ENCODE measurements at places on chromosomes 12 and 14.

DNA sequence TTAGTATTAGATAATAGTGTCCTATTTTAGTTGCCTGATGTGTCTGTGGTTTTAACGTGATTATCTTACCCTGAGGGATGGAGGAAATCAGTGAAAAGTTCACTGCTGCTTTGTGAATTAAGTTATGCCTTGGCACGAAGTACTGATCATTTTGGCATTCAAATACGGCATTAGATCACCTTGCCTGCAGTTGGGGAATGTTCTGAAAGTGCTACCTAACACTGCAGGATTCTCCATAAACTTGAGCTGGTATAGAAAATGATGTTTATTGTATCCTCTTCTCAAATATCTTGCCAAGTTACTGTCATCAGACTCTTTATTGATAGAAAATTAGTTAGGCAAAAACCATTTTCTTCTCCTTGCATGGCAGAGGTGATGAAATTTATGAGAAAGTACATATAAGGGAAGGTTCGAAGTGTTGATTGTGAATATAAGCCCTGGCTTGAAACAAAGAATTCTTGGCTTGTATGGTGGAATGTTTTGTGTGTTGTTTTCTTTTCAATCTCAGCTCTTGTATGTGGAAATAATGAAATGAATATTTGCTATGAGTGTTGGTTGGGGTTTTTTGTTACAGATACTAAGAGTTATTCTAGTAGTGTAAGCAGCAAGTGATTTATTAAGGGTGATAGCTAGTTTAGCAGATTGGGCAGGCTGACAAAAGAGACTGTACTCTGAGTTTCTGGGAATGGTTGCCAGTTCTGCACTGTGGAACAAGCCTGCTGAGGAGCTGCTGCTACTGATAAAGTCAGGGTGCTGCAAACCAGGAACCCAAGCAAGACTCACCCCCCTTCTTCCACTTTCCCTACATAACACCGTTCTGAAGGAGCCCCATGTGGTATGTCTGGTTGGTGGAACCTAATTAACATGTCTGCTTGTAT is 448.3 kb downstream of the PCNX1 start:
- no peak for DNase-seq

- DNase-seq = no peak
Observed at GRCh38 chr12:15014708-15015107, 41.9 kb downstream of the PDE6H start.

DNA sequence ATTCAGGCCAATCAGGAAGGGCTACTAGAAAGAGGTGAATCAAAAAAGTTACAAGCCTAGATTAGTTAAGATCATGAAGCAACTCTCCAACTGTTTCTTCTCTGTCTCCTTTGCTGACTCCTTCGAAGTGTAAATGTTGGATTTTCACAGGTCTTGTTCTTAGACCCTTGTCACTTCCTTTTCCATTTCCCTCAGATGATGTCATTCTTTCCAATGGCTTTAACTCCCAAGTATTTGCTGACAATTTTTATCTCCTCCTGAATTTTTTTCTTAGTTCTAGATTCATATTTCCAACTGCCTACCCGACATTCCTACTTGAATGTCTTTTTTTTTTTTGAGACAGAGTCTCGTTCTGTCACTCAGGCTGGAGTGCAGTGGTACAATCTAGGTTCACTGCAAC is 10.8 kb downstream of the GAS2L3 start:
- DNase-seq = no peak

DNA sequence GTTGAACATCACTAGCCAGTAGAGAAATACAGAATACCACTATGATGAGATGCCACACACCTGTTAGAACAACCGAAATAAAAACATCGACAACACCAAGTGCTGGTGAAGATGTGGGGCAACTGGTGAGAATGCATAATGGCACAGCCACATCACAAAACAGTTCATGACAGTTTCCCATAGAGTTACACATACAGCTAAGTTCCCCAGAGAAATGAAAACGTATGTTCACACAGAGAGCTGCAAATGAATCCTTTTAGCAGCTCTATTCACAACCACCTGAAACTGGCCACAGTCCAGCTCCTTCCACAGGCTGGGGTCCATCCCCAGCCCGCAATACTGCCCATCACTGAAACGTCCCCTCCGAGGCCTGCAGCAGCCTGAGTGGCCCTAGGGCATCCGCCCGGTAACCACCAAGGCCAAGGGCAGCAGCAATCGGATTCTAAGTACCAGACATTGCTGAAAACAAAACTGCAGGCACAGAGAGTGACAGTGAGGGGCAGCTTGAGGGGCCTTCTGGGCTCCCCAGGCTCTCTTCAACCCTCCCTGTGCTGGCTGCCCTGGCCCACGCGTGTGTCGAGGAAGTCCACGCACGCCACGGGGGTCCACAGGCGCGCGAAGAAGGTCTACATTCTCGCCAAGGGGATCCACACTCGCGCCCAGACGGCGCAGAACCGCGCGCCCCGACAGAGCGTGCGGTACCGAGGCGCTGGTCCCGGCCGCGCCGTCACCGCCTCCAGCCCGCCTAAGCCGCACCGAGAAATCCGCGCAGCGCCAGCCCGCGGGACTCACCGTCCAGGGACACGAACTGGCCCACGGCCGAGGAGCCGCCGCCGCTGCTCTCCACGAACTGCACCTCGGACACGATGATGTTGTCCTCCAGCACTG is 903 bp downstream of the BRF1 start:
- DNase-seq = peak; percentile 29

DNA sequence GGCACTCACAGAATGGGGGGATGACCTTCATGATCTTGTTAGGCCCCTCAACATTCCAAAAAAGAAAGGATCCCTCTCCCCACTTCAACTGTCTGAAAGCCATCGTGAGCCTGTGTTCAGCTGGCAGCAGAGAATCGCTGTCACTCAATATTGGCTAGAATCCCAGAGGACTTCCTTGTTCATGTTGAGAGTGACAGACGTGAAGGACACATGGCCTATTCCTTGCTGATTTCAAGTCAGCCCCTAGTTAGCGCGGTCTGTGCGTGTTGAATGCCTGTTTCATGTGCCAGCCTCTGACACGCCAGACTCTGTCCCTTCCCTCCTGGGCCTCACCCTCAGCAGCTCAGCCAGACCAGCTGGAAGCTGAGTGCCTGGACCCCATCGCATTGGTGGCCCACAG is 43.1 kb downstream of the DNAH10 start:
- DNase-seq = no peak

DNA sequence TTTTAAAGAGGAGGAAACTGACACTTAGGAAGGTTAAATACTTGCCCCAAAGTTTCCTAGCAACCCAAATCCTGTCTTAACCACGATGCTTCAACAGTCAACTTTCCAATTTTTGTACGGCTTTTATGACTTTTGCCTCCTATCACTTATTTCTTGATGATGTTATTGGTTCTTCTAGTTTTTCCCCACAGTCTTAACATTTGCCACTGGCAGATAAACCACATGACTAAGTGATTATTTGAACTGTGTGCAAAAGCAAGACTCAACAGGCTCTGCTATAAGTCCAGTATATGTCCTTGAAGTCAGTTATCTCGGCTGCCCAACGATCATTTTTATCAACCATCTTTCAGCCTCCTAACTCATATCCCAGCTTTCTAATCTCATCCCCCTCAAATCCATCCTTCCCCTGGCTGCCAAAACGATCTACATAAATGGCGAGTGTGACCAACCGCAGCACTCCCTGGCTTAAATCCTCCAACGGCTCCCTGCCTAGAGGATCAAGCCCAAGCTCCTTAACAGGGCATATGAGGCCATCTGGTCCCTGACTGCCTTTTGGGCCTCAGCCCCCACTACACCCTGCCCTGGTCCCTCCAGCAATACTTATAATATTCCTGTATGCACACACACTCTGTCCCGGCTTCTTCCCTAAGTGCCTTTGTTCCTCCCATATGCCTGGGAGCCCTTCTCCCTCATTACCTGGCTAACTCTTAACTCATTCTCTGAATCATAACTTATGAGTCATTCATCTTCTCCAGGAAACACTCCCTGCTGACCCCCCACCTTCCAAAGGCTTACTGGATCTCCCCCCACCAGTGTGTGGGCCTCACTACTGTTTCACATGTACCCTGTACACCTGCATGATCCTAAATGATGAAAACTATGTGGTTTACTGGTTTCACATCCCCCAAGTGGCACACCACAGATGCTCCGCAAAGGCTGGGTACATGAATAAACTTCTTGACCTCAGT is 8.8 kb downstream of the VPS37B start:
- peak; percentile 32 for DNase-seq

- no peak for DNase-seq
Observed at GRCh38 chr14:33786091-33786825, 164.6 kb downstream of the EGLN3 start.

GRCh38 chr12:129036135-129036534 is 182.9 kb downstream of the GLT1D1 start:
- DNase-seq = no peak

- DNase-seq = peak; percentile 10
Observed at GRCh38 chr12:47085815-47086252, 6.1 kb upstream of the AMIGO2 start.

DNA sequence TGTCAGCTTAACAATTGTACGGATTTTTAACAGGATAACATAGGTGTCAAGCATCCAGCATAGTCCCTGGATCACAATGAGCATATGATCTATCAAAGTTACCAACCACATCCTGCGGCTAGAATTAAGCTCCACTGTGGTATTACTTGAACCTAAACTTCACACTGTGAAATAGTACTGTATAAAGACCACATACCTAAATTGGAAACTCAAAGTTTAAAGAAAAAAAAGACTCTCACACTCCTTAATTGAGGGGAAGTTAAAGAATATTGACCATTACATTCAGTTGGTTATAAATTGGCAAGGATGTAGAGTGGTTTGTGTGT is 133.0 kb upstream of the PZP start:
- DNase-seq = no peak

DNA sequence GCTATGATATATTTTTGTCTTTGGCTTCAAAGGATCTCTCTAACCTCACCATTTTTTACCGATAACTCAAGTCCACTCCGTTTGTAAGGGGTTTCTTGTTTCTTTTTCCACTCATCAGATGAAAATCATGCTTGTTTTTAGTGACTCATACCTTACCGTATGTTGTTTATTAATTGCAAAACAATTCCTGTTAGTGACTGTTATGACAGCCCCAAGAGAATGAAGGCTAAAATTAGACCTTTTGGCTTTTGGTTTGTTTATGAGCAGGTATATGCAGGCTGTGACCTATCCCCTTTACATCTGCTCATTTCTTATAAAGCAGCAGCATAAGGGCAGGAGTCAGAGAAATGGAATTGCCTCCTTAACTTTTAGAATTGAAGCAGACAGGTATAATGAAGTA is 319.8 kb downstream of the CEP128 start:
- DNase-seq = no peak

DNA sequence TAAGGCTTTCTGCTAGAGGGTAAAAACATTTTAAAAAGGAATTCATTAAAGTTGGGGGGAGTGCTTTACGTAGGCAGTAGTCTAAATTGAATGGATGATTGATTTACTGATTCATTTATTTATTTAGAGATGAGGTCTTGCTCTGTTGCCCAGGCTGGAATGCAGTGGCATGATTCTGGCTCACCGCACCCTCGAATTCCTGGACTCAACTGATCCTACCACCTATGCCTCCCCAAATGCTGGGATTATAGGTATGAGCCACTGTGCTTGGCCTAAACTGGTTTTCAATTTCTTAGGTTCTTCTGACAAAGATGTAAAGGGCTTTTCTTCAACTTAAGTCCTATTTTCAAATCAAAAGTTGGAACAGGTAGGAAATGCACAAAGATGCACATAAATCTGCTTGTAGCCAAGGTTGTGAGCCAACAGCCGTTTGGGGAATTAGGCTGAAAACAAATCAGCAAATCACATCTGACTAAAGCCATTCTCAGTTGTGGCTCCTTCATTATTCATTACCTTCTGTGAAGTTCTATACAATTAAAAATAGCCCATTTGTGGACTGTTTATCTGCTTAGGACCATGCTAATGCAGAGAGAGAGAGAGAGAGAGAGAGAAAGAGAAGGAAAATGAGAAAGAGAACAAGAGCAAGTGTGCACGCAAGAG is 218.0 kb downstream of the PPM1H start:
- DNase-seq = no peak

- peak; percentile 23 for DNase-seq
Observed at GRCh38 chr12:55974308-55974730, 441 bp downstream of the RAB5B start.

DNA sequence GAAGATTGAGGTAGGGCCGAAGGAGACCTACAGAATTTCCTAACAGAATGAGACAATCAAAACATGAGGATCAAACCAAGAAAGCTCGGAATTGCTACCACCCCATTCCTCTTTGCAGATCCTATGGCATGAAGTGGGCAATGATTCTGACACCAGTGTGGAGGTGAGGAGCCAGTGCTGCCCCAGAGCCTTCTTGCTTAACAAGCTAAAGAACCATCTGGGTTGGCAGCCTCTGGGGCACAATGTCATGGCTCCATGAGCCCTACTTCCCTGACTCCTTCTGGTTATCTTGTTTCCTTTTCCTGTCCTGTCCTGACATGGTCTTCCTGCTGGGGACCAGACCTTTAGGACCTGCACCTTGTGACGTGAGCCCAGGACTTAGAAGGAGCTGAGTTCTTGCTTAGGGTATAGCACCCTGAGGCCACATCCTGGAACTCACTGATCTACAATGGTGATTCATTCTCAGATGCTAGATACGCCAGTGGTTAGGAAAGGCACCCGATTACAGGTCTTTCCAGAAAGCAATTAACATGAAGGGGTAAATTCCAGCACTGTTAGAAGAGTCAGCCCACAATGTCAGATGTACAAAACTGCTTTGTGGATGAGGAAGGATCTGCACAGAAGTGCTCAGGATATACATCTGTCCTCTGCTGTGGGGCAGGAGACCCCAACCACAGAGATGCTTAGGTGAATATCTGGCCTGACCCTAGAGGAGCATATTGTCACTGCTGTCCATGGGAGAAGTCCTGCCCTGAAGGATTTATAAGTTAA is 324.2 kb downstream of the ZFP36L1 start:
- peak; percentile 8 for DNase-seq

DNA sequence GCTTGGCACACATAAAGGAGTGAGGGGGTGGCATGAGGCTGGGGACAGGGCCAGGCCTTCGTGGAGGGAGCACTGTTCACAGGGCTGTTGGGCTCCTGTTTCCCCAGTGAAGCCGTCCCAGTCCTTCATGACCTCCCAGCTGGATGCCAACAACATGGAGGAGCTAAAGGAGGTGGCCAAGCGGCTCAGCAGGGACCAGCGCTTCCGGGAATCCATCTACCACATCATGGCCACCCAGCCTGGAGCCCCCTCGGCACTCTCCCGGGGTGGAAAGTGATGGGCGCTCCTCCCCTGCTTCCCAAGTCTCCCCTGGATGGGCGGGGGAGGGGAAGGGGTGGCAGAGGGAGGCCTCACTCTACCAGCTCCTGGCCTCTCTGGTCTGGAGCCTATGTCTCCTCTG is 43.6 kb downstream of the PLEKHD1 start:
- no peak for DNase-seq

DNA sequence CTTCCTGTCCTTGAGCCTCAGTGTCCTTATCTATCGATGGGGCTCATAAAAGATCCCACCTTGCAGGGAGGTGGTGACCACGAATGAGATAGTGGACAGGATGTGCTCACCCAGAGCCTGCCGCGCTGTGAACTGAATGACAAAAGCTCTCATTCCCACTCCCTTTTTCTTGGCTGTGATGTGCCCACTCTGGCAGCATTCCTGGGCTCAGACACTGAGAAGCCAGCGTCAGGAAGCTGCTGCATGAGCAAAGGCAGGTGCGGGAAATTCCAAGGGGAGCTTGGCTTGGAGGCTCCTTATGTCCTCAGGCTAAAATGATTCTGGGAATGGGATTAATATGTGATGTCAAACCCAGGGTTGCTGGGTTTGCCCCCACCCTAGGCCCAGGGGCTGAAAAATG is 61.6 kb downstream of the EFCAB11 start:
- DNase-seq = no peak

- DNase-seq = no peak
Observed at GRCh38 chr12:91990525-91990924, 155.1 kb downstream of the BTG1 start.

All from stimulated activated CD4-positive, alpha-beta T cell treated with anti-CD3 and anti-CD28 coated beads, Interleukin-4, amount 100 ng/mL, for 1 hour (primary cell).